Activated B cell treated with CpG ODN at 0.5 μM for 24 hours (primary cell): ENCODE measurements at places on chromosomes 13 and 19. TPM values are rescaled to one million over a fixed set of nuclear protein-coding genes. Genes with fewer than 3 reads are reported as not detected.

DNA sequence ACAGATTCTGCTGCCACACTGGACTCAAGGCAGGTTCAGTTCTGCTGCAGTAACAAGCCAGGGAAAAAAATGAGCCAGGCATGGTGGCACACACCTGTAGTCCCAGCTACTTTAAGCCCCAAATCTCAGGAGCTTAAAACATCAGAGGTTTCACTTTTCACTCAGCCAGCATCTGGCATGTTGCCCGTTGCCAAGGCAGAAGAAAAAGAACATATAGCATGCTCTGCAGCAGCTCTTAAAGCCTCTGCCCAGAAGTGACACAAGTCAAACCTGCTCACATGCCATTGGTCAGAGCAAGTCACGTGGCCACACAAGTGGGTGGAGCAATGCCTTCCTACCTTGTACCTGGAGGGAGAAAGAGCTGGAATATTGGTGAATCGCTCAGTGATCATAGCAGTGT, 14.7 kb upstream of the ADGRE5 start:
- peak overlapping the region; percentile 93 for H3K27ac ChIP-seq
- peaks cover 77% of the 10 kb centered on the region for H3K4me1 ChIP-seq
- DNase-seq: peak; percentile 63
- H3K36me3 ChIP-seq: no peaks in the 10 kb centered on the region
- no peaks in the 10 kb centered on the region for H3K27me3 ChIP-seq
- peak overlapping the region; percentile 22 for H3K4me3 ChIP-seq

DNA sequence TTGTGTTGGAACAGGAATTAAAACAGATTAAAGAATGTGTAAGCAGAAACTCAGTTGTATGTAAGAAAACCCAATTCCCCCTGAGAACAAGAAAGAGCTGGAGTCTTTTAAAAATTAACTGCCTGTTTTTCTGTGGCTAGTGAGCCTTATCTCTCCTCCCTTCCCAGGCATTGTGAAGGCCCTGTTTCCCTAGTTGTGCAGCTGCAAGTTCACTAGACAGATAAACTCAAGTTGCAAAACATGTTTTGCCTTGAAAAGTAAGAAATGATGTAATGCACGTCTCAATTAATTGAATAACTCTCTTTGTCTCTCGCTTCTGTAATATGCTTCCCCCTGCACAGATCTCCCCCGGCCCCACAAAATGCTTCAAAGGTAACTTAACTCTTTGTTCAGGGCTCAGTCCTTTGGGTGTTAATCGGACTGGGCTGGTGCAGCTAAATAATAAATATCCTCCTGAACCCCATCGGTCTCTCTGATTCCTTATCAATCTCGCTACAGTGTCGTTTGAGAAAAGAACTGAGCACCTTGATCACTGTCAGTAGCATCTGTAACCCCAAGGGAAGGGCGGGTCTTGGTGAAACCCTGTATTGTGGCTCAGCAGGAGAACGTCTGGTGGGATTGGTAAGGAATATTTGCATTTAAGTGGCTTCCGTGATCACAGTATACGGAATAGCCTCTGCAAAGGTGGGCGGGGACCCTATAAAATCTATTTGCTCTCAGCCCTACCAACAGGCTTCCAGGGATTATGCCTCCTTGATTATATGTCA, 1.6 kb upstream of the ZNF556 start:
- no peak overlapping the region for H3K4me3 ChIP-seq
- H3K27me3 ChIP-seq: peaks cover 13% of the 10 kb centered on the region
- H3K4me1 ChIP-seq: no peaks in the 10 kb centered on the region
- H3K36me3 ChIP-seq: no peaks in the 10 kb centered on the region
- H3K27ac ChIP-seq: no peak overlapping the region
- DNase-seq: no peak

DNA sequence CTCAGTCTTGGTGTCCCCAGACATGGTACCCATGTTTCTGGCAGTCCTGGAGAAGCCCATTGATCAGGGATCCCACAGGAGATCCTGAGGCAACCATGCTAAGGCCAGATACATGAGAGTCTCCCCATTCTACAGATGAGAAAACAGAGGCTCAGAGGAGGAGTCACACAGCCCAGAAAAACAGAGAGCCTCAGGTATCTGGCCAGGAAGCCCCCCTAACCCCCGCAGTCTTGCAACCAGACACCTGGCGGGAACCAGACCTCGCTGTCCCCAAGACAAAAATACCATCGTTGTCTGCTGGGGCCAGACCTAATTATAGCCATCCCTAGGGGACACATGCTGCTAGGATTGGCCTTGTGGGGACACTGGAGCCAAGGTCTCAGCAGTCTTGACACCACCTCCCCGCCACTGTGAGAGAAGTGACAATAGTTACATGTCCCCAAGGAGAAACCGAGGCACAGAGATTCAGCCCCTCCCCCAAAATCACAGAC, 1.6 kb upstream of the PDE4C start:
- no peak overlapping the region for H3K27ac ChIP-seq
- DNase-seq: no peak
- H3K27me3 ChIP-seq: peaks cover 55% of the 10 kb centered on the region
- H3K4me3 ChIP-seq: no peak overlapping the region

- DNase-seq: no peak
- no peak overlapping the region for H3K27ac ChIP-seq
- H3K27me3 ChIP-seq: no peaks in the 10 kb centered on the region
- H3K4me3 ChIP-seq: no peak overlapping the region
- H3K4me1 ChIP-seq: no peaks in the 10 kb centered on the region
- H3K36me3 ChIP-seq: peaks cover 28% of the 10 kb centered on the region
Observed at GRCh38 chr19:6219586-6220290, 60.0 kb downstream of the MLLT1 start.

Gene GTPBP3
- 32.4 and 40.2 TPM in 2 replicates for total RNA-seq

DNA sequence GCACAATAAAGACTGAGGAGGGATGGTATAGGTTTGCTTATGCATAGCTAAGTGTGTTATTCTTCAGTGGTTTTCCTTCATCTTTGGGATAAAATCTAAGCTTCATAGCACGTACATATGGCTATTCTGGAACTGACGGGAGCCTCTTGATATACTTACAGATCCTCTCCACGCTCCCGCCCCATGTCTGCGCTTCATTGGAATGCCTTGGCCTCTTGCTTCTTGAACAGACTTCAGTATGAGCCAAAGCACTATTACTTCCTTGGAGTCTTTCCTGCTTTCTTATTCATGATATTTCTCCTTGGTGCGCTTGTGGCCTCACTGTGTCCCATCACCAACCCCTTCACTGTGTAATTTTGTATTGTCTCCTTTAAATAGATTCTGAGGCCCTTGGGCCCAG, 111.1 kb upstream of the RNF113B start:
- peaks cover 4% of the 10 kb centered on the region for H3K27me3 ChIP-seq
- no peaks in the 10 kb centered on the region for H3K4me1 ChIP-seq
- no peak overlapping the region for H3K4me3 ChIP-seq
- no peak overlapping the region for H3K27ac ChIP-seq

Gene LYPD5
- total RNA-seq: 0.44 TPM in 1 of 2 replicates, not detected in the other

Gene FOSB
- 16.8 and 20.4 TPM in 2 replicates for total RNA-seq

Gene COL5A3
- total RNA-seq: not detected in 2 replicates

DNA sequence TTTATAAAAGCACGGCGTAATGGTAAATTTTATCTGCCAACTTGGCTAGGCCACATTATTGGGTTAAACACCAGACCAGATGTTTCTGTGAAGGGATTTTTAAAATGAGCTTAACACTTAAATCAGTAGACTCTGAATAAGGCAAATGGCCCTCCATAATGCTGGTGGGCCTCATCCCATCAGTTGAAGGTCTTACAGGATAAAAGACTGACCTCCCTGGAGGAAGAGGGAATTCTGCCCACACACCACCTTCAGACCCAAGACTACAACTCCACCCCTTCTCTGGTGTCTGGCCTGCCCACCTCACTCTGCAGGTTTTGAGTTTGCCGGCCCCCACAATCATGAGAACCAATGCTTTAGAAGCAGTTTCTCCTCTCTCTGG, 96.4 kb downstream of the COL4A1 start:
- H3K4me1 ChIP-seq: no peaks in the 10 kb centered on the region
- no peak overlapping the region for H3K27ac ChIP-seq
- H3K4me3 ChIP-seq: no peak overlapping the region
- no peaks in the 10 kb centered on the region for H3K36me3 ChIP-seq

DNA sequence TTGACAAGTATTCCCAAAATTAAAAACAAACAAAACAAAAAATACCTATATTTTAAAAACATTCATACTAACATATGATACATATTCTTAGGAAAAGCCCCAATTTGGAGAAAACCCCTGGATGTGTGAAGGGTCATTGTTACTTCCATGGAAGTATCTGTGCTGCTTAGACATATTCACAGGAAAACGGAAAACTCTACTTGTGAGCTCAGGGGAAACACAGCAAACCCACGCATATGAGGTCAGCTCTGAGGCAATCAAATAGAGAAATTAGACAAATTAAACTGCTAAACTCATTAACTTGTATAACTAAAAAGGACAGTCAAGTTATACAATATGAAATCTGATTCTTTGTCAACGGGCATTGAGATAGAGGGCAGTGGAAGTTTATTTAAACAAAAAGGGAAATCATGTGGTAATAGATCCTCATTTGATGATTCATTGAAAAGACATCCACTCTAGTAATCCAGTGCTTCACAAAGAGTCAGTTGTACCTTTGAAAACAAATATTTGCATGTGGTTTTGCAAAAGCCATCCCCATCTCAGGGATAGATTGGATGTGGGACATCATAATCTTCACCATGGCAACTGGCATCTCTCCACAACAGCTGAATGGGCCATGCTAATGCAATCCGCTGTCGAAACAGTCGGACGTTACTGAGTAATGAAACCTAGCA, 423.4 kb downstream of the ITGBL1 start:
- DNase-seq: no peak
- H3K4me1 ChIP-seq: no peaks in the 10 kb centered on the region
- H3K36me3 ChIP-seq: no peaks in the 10 kb centered on the region
- H3K27ac ChIP-seq: no peak overlapping the region

GRCh38 chr19:5536337-5536894, 31.3 kb downstream of the TINCR start:
- H3K27me3 ChIP-seq: peaks cover 21% of the 10 kb centered on the region
- no peak for DNase-seq
- no peak overlapping the region for H3K4me3 ChIP-seq
- H3K4me1 ChIP-seq: no peaks in the 10 kb centered on the region
- no peak overlapping the region for H3K27ac ChIP-seq
- peaks cover 4% of the 10 kb centered on the region for H3K36me3 ChIP-seq

GRCh38 chr13:103031332-103031873, 34.8 kb downstream of the SLC10A2 start:
- no peak for DNase-seq
- peak overlapping the region; percentile 62 for H3K27ac ChIP-seq
- peaks cover 45% of the 10 kb centered on the region for H3K4me1 ChIP-seq
- no peaks in the 10 kb centered on the region for H3K36me3 ChIP-seq
- H3K4me3 ChIP-seq: peak overlapping the region; percentile 21

Gene ATP4A
- not detected in 2 replicates for total RNA-seq

Gene FGF14
- total RNA-seq: not detected in 2 replicates

GRCh38 chr13:59043016-59043415, 1120.7 kb downstream of the DIAPH3 start:
- H3K4me3 ChIP-seq: no peak overlapping the region
- DNase-seq: no peak

Gene TBXA2R
- 0.39 and 0.47 TPM in 2 replicates for total RNA-seq

- H3K27me3 ChIP-seq: no peaks in the 10 kb centered on the region
- no peak for DNase-seq
- H3K4me1 ChIP-seq: no peaks in the 10 kb centered on the region
- peaks cover 4% of the 10 kb centered on the region for H3K36me3 ChIP-seq
- no peak overlapping the region for H3K4me3 ChIP-seq
- H3K27ac ChIP-seq: no peak overlapping the region
Observed at GRCh38 chr13:112466132-112467058, 90.2 kb downstream of the SPACA7 start.

DNA sequence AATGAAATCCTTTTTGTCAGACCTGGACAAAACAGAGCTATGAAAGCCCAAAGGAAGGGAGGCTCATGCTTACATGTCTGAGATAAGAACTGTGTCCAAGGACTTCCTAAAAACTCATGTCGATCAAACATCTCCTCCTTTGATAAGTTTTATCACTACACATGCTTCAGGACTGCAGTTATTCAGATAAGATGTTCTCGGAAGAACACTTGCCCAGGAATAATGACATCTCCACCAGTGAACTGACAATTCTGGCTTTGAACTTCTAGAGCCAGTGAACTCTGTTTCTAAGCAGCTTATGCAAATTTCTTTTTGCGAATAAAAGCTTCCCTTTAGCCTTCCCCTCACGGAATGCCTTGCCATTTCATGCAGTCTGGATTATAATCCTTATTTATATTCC, 561.6 kb downstream of the TBC1D4 start:
- H3K4me1 ChIP-seq: no peaks in the 10 kb centered on the region
- no peak overlapping the region for H3K27ac ChIP-seq
- H3K4me3 ChIP-seq: no peak overlapping the region
- no peaks in the 10 kb centered on the region for H3K36me3 ChIP-seq
- DNase-seq: no peak
- no peaks in the 10 kb centered on the region for H3K27me3 ChIP-seq

Gene AP2S1
- total RNA-seq: 74.7 and 81.3 TPM in 2 replicates

Gene MBD3L2
- total RNA-seq: not detected in 2 replicates

GRCh38 chr13:72990953-72991352, 67.9 kb upstream of the KLF5 start:
- no peaks in the 10 kb centered on the region for H3K27me3 ChIP-seq
- DNase-seq: no peak
- H3K4me1 ChIP-seq: no peaks in the 10 kb centered on the region
- H3K4me3 ChIP-seq: no peak overlapping the region
- H3K36me3 ChIP-seq: peaks cover 18% of the 10 kb centered on the region
